ENCODE measurements at places on chromosomes 5 and 9. TPM values are rescaled to one million over a fixed set of nuclear protein-coding genes. Genes with fewer than 3 reads are reported as not detected.

SLC34A3 gene
- not detected for total RNA-seq

SPINK1 gene
- total RNA-seq: 1.8 TPM

RANBP6 gene
- 21.6 TPM for total RNA-seq

NR6A1 gene
- 2.2 TPM for total RNA-seq

TERT gene
- total RNA-seq: not detected

COL15A1 gene
- total RNA-seq: 49.4 TPM

PCDHGA9 gene
- 9.6 TPM for total RNA-seq

C8G gene
- total RNA-seq: 3.4 TPM

TTC23L gene
- 0.32 TPM for total RNA-seq

FOXB2 gene
- total RNA-seq: 0.19 TPM

PCDHAC1 gene
- total RNA-seq: 0.19 TPM

PCDHGA2 gene
- 17.3 TPM for total RNA-seq

- no peak for DNase-seq
These were observed 198.6 kb downstream of the AGTPBP1 start for GRCh38 chr9:85543196-85543595.

- no peak for DNase-seq
These were observed 72.0 kb upstream of the SAP30L start for GRCh38 chr5:154373729-154374179.

DNA sequence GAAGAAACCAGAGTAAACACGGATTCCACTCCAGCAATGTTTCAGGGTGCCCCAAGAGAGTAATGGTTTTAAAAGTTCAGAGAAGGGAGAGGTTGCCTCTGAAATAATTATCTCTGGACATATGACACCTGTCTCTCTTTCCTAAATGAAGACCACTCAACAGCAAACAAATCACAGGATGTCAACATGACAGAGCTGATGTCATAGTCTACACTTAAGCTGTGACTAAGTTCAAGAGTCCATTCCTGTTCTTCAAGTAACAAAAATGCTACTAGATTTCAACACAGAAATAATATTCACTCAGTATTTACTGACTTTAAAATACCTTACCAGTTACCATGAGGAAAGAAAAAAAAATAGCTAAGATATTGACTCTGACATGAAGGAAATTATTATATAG lies 44.7 kb upstream of the SLC30A5 start:
- DNase-seq: no peak

DNA sequence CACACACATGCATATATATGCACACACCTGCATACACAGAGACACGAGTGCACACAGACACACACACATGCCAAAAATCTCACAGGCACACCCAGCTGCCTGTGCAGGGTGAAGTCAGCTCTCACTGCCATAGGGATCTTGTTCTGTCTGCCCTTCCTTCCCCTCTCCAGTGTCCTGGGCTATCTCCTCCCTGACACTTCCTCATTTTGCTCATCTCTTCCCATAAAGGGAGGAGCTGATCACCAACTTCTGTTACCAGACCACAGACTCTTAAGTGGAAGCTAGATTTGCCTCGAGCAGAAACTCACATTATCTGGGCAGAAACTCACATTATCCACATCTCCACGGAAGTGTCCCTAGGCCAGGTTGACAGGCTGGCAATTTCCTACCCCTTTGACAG lies 28.7 kb downstream of the LCP2 start:
- DNase-seq: no peak

DNA sequence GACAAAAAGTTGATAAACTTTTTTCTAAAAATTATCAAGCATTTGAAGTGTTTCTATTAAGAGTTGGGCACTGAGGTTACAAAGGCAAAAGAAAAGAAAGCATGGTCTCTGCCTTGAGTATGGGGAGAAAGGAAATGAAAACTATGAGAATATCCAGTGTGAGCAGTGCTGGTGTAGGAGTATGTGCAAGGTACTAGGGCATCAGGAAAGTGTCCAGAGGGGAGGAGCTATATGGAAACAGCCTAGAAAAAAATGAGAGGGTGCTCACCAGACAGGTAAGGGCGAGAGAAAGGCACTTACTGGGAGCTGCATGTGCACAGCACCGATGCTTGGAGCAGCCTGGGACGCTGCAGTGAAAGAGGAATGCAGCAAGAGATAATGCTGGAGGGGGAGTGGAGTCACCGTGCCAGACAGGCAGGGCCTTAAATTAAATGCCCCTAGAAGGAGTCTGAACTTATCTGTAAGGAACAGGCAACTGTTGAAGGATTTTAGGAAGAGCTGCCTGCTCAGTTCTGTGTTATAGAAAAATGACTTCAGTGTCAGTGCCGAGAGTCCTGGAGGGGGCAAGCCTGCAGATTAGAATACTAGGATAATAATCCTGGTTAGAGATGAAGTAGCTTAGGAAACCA lies 14.0 kb downstream of the MCC start:
- no peak for DNase-seq

DNA sequence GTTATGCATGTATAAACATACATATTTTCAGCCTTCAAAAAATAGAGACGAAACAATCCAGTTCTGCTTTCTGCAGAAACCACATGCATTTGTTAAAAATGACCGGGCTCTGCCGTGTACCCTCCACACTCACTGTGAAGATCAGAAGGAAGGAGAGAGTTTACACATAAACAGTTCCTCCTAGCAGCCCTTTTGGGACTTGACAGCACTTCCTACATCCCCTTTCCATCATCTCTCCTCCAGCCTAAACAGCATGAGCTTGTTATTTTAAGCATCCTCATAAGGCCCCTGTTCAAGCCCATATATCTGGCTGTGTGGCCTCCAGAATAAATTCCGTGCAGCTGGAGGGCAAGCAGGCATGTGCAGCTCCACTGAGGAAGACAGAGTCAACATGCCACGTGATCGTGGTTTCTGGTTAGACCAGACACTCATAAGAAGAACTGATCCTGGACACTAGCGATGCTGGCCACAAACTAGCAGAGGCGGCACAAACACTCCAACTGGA lies 42.2 kb downstream of the NIPAL4 start:
- peak; percentile 69 for DNase-seq

- no peak for DNase-seq
These were observed 25.4 kb downstream of the ZNF300 start for GRCh38 chr5:150879358-150879757.

GRCh38 chr9:87640385-87640795 lies 85.5 kb upstream of the CTSL start:
- no peak for DNase-seq

DNA sequence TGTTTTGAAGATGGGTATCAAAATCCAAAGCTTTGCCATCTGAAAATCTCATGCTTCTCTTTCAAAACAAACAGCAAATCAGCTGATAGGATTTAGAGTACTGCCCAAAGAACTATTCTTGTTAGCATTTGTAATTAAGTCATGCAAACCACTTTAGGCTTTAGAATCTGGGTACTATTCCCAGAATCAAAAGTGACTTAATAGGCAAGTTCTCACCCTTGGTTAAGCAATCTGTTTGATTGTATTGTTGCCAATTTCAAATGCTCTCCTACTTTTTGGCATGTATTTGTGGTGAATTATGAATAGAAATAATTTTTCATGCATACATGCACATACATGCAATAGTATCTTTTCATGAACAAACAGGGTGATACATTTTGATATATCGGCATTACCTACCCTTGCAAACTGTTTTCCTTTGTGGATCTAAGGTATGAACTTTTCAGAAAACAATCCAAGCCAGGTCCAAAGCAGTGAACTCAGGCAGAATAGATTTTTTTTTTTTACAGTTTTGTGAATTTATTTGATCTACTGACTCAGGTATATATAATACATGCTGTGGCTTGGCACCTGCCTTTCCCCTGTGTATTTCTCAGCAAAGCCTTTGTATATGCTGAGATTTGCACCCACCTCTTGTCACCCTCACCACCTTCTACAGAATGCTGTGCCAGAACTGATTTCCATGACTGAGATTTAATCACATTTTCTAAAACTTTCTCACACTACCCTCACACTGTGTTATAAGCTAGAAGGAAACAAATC lies 9.0 kb downstream of the IL33 start:
- no peak for DNase-seq

GRCh38 chr9:13646500-13647021 lies 367.1 kb upstream of the MPDZ start:
- DNase-seq: no peak

DNA sequence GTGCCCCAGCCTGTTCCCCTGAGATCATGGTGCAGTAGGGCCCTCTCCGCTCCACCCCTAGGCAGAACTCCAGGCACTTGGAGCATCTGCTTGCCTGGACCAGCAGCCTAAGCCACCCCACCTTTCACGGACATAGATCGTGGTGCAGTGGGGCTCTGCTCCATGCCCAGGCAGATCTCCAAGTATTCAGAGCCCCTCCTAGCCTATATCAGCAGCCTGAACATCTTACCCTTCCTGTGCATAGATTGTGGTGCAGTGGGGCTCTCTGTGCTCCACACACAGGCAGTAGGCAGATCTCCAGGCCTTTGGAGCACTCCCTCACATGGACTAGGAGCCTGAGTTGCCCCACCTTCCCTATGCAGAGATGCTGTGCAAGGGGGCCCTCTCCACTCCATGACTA lies 103.0 kb downstream of the GLIS3 start:
- no peak for DNase-seq

- no peak for DNase-seq
These were observed 183.3 kb downstream of the MAST4 start for GRCh38 chr5:66779528-66779927.

GRCh38 chr9:86854898-86855523 lies 92.3 kb downstream of the GAS1 start:
- DNase-seq: no peak

GRCh38 chr9:129074106-129074505 lies 6.8 kb upstream of the DOLPP1 start:
- no peak for DNase-seq

DNA sequence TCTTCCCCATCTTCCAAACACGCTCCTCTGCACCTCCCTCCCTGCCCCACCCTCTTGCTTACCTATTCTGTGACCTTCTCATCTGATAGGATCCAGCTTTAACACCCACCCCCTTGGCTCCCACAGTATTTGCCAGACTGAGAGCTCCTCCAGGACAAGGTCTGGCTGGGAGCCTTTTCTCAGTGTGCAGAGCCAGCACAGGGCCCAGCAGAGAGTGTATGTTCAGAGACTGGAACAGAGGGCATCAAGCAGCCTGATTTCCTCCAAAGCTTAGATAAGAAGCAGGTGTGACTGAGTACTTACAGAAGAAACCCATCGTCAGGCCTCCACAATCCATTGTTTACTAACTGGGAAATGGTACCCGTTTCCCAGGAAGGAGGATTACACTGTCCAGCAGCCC lies 26.6 kb downstream of the LHX6 start:
- no peak for DNase-seq

Data from cardiac septum (tissue), 1 donor.